ENCODE measurements at places on chromosomes 3 and 15.

- no peak for DNase-seq
These were observed 40.8 kb downstream of the HMG20A start for GRCh38 chr15:77461486-77461885.

DNA sequence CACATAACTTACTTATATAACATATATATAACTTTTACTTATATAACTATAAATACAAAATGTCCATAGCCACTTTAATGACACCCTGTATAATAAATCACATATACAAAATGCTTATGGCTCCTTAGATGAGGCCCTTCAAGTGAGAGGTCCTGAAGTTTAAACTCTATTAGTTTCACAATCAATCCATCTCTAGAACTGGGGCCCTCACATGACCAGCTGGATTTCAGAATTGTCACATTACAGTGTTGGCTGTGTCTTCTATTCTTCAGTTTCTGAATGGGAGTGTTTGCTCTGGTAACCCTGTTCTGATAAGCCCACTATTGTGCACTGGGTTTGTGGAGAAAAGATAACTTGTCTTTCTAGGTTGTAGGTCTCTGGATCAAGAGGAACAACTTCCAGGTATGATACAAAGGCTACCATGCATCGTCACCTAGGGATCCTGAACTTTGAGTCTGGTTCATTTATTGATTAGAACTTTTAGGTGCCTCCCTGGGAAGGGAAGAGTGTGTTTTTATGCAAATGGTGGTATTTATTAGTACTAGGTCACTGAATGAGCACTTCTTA is 107.9 kb downstream of the DNAH12 start:
- DNase-seq = no peak

- no peak for DNase-seq
These were observed 2.5 kb downstream of the UBL7 start for GRCh38 chr15:74458473-74458872.

- no peak for DNase-seq
These were observed 45.3 kb upstream of the INO80 start for GRCh38 chr15:41161336-41161735.
